ENCODE measurements at places on chromosomes 12 and 14.
A peak's percentile ranks its signal among the peaks of the same experiment; 100 is the strongest.

- no peak for DNase-seq
Measured at GRCh38 chr14:33441633-33442032, 503.0 kb downstream of the NPAS3 start.

- DNase-seq, result no peak
Measured at GRCh38 chr12:61311413-61311812, 948.8 kb upstream of the USP15 start.

- DNase-seq, result no peak
Measured at GRCh38 chr12:130818272-130818634, 20.8 kb downstream of the STX2 start.

DNA sequence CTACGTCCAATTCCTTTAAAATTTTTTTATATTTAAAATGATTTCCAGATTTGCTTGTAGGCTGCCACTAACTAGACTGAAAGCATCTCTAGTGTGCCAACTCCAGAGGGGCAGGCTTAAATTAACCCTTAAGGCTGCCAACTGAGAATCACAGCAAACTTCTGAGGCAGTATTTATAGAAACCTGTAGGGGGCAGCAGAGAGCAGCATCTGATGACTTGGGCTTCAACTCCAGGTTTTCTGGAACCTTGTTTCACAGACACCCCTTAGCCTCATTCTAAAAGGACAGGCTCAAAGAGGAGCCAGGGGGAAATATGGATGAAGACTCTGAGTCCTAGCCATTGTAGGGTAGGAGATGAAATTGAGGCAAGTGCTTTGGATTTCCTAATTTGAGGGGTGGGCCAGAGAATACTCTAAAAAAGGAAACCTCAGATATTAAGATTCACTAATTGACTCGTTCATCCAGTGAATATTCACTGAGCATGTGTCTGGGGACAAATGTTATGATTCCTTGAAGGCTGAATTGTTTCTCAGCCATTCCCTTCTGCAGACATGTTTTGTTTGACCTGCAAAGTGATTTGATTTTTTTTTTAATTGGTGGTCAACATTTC is 63.3 kb upstream of the HSPB8 start:
- peak; percentile 27 for DNase-seq

GRCh38 chr12:53928054-53928835 is 10.4 kb upstream of the HOXC13 start:
- no peak for DNase-seq

GRCh38 chr12:67811437-67812361 is 163.2 kb downstream of the DYRK2 start:
- DNase-seq, result no peak

- no peak for DNase-seq
Measured at GRCh38 chr12:115273456-115273855, 589.5 kb upstream of the TBX3 start.

DNA sequence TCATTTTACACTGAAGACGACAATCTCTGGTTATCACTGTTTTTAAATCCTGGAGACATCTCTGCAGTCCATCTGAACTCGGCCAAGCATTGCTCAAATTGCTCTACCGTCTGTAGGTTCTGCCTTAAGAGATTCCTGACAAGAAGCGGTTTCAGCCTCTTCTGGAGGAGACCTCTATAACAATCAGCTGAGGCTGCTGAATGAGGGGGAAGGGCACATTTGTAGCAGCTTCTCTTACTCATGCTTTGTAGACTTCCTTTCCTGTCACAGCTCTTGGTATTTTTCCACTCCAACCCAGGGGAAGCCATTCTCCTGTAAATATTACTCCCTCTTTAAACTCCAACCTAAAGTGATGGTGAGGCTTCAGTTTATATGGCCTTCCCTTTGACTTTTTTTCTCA is 3.0 kb downstream of the ARG2 start:
- peak; percentile 58 for DNase-seq

DNA sequence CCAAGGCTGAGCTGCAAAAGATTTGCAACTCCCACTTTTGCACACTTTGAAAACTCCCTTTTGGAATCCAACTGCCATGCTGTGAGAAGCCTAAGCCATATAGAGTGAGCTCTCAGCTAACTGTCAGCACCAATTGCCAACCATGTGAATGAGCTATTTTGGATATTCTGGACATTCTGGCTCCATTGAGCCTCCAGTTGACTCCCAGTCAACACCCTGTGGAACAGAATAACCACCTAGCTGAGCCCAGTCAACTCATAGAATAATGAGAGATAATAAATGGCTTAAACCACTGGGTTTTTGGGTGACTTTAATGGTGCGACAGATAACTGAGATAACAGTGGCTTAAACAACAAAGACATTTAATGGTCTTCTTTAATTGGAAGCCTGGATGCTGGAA is 210.1 kb downstream of the SUDS3 start:
- DNase-seq, result no peak

DNA sequence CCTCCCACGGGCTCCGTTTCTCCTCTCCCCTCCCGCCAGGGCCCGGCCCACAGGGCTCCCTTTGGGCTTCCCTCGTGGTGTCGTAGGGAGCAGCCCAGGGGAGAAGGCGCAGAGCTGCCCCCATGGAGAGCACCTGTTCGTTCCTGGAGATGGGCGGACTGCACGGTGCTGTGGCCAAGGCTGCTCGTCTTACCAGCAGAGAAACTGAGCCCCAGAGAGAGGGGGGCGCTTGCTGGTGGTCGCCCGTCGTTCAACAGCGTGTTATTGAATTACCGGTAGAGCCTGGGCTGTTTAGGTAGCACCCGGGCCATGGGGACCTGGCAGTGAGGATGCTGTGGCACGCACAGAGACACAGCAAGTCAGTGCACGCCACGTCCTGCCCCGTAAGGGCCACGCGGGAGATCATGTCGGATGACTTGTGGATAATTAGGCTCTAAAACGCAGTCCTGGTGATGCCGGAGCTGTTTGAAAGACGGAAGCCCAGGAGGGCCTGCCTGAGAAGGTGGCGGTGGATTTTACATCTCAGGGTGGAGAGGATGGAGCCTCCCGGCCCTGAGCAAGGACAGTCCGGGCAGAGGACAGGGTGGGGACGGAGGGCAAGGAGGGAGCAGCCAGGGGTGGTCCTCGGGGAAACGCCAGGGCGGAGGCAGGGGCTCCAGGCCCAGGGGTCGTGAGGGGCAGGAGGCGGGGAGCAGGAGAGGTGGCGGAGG is 134.4 kb downstream of the ADGRD1 start:
- DNase-seq, result no peak

DNA sequence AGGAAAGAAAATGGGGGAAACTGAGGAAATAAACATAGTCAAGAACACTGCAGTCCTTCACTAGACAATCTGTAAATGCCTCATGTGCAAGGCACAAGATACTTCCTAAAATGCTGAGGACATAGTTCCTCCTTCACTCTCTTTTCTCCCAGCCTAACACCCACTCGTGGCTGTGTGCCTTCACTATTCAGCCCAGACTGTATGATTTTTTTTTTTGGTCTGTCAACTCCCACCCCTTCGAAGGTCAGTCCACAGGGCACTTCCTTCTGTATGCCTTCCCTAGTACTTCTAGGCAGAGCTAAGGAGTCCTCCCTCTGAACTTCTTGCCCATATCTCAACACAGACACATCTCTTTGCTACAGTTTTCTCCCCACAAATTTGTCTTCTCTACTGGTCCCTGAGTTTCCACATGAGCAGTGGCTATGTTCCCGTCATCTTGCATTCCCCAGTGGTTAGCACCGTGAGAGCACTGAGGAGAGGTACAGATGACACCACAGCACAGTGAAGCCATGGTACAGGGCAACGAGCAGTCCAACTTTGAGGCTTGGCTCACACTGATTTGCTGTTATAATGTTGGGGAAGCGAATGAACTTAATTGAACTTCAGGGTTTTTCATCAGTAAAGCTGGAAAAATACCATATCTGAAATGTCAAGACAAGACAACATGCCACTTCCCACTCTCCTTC is 24.1 kb upstream of the SYCP3 start:
- no peak for DNase-seq

GRCh38 chr14:38536376-38537038 is 280.6 kb upstream of the CLEC14A start:
- DNase-seq, result no peak

GRCh38 chr14:74856366-74856765 is 19.6 kb downstream of the PROX2 start:
- DNase-seq, result no peak

DNA sequence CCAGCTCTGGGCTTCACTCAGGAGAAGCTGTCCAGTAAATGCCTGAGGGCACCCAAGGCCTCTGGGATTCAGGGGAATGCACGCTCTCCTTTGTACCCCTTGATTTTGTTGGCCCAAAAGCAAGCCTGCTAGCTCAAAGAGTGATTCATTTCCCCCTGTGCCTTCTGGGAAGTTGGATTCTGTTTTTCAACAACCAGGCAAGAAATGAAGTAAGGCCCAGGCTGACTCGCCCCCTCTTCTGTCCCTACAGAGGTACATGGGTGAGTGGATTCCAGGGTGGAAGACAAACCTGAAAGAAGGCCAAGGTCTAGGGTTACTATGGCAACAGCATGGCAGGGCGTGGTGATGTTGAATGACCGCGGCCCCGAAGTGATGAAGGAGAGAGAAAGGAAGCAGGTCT is 9.3 kb upstream of the SERPINA5 start:
- no peak for DNase-seq

DNA sequence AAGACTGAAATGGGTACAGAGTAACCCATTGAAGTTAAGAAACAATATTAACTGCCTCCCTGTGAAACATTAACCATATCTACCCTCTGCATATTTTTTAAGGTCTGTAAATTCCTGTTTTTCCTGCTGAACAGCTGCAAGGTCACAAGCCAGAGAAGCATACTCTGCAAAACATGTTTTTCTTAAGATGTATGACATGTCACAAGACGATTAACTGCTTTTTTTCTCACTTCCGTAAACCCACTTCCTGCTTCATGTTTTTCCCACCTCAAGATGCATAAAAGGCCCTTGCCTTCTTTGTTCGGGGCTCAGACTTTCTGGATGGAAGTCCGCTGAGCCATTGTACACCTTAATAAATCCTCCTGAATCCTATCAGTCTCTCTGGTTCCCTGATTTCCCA is 504.7 kb upstream of the MIS18BP1 start:
- no peak for DNase-seq

DNA sequence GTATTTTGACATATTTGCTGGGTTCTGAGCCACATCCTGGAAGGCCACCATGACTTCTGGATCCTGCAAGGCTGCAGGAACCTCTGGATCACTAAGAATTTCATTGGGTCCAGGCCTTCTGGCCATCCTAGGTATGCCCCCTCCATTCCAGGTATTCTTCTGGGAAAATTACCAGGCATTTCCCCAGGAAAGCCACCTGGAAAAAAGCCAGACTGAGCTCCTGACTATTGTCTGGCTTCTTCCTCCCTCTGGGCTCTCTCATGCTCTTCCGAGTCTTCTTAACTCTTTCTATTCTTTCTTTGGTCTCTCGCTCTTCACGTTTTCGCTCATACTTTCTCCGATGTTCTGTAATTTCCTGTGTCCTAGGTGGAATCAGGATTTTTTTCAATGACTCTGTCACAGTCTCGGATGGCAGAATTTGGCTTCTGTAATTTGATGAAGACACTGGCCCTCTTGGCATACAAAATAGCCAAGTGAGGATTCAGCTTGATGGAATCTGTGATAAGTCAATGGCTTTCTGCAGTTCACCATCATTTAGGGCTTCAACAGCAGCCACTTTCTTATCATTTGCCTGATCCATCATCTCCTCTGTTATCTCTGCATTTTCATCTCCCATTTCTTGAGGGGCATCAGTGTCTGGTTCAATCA is 42.6 kb downstream of the ATP23 start:
- DNase-seq, result no peak

DNA sequence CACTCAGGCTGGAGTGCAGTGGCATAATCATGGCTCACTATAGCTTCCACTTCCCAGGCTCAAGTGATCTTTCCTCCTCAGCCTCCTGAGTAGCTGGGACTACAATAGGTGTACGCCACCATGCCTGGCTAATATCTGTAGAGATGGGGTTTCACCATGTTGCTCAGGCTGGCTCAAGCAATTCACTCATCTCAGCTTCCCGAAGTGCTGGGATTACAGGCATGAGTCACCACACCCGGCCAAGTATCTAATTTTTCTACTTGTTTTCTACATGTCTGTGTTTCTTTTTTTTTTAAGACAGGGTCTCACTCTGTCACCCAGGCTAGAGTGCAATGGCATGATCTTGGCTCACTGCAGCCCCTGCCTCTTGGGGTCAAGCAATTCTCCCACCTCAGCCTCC is 119.7 kb upstream of the MED13L start:
- DNase-seq, result no peak

DNA sequence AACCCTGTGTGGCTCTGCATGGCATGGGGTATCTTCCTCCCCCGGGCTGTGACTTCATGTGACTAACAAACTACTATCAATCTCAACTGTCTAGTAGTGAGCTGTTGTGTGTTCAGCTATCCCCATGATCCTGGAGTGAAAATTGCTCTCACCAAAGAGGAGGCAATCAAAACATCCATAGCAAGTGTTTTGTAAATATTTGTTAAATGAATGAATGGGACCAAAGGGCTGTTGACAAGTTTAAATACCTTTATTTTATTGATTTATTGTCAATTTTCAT is 138.1 kb upstream of the CPM start:
- no peak for DNase-seq

DNA sequence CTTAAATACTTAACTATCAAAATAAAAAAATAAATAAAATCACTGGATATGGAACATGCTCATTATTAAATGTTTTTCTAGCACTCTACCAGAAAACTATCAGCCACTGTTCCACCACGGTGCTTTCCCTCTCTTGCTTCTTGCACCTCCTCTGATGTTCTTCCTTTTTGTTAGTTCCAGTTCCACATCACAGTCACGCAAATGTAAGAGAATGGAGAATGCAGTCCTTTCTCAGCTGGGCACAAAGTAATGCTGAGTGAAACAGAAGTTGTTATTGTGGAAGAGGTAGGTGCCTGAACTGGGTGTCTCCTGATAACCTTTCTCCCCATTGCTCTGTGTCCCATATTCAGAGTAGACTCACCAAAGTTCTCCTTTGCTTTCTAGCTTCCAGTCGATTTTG is 1116.9 kb upstream of the TMEM132C start:
- no peak for DNase-seq

GRCh38 chr12:51156245-51156765 is 16.6 kb downstream of the TFCP2 start:
- no peak for DNase-seq

GRCh38 chr14:105458571-105458970 is 16.1 kb upstream of the CRIP2 start:
- DNase-seq, result no peak

DNA sequence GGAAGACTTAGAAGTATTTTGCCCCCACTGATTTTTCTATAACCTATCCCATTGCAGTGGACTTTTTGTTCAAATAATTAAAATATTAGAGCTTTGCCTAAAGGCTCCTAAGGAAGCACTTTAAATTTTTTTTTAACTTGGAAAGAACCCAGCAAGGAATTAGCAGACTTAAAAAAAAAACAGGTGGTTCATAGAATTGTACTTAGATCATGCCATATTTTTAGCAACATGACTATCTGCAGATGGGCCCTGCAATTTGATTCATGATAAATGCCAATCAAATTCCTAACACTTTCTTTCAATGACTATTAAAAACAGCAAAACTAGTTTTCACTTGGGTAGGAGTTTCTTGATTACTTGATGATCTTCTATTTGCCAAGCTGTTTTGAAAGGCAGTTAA is 11.5 kb downstream of the ADAMTS20 start:
- no peak for DNase-seq

- DNase-seq, result no peak
Measured at GRCh38 chr12:39935275-39935674, 170.6 kb downstream of the SLC2A13 start.

- no peak for DNase-seq
Measured at GRCh38 chr12:62361048-62361447, 100.8 kb downstream of the USP15 start.

GRCh38 chr14:93520053-93520607 is 89.4 kb downstream of the UNC79 start:
- no peak for DNase-seq

Data from 8988T (cell line).